IMR-90 (cell line): ENCODE measurements at places on chromosomes 12 and 14. TPM values are rescaled to one million over a fixed set of nuclear protein-coding genes. Genes with fewer than 3 reads are reported as not detected.

Gene ACOT6
- total RNA-seq, result not detected in 2 replicates

Gene TMEM121
- total RNA-seq, result 2.7 and 3.9 TPM in 2 replicates

Gene KRT74
- not detected in 2 replicates for total RNA-seq

Gene RAB15
- total RNA-seq, result 3.3 and 3.4 TPM in 2 replicates

Gene RHOJ
- total RNA-seq, result 7.8 and 9.5 TPM in 2 replicates

Gene RPGRIP1
- not detected in 2 replicates for total RNA-seq

DNA sequence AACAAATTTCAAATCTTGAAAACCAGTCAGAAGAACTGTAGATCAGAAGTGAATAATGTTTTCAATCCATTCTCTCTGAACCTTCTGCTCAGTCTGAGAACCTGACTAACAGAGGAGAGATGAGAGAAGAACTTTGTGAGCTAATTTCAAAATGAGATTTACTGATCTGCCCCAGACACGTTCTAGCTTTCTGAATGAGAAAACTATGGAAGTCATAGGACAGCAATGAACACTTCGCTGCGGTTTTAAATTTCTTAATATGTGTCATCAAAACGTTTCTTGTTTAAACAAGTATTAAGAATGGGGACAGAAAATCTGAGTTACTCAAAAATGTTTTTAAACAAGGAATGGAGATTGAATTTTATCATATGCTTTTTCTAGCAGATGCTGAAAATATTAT is 66.6 kb upstream of the FAR2 start:
- peak; percentile 10 for DNase-seq

- DNase-seq, result no peak
Observed at GRCh38 chr14:26191123-26191522, 406.7 kb downstream of the NOVA1 start.

DNA sequence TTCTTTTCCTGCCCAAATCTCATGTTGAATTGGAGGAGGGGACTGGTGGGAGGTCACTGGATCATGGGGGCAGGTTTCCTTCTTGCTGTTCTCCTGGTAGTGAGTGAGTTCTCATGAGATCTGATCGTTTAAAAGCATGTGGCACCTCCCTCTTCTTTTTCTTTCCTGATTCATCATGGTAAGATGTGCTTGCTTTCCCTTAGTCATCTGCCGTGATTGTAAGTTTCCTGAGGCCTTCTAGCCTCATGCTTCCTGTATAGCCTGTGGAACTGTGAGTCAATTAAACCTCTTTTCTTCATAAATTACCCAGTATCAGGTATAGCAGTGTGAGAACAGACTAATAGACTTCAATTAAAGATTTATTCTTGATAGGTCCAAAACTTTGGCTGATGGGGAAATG is 83.5 kb downstream of the CAND1 start:
- DNase-seq, result peak; percentile 10

DNA sequence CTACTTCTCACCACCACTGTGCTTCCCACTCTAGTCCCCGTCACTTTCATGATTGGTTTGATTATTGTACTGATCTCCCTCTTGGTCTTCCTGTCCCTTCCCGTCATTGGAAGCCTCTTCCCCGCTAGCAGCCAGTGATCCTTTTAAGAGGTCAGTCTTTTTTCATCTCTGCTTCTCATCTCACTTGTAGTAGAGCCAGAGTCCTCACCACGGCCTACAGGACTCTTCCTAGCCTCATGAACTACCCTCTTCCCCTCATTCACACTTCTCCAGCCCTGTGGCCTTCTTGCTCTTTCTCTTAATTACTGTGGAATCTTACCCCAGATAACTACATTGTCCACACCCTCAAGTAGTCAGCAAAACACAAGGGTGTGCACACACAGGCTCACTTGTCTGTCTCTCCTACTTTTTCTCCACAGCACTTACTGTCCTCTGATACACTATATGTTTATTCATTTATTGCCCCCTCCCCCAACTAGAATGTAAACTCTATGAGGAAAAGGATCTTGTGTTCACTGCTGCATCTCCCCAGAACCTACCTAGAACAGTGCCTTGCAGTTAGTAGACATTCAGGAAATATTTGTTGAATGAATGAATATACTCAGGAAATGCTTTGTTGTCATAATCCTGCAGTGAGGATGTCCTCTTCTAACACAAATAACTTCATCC is 66.3 kb downstream of the CKB start:
- peak; percentile 52 for DNase-seq

DNA sequence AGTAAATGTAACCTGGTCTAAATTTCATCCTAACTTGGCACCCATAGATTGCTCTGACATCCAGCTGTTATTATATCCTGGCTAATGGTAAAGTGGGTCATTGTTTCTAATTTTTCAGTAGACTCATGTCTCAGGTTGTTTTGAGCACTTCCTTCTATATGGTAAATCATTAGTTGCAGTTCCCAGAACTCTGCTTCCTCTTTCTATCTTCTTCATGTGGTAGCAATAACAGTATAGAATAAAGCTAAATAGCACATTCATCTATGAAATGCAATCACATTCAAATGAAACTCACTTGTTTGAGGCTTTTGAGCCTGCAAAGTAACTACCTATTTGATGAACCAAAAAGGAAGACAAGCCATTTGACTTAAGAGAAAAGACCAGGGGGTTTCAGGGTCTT is 65.1 kb upstream of the GZMB start:
- no peak for DNase-seq

GRCh38 chr14:101183376-101184103 is 280.0 kb upstream of the RTL1 start:
- DNase-seq, result no peak

DNA sequence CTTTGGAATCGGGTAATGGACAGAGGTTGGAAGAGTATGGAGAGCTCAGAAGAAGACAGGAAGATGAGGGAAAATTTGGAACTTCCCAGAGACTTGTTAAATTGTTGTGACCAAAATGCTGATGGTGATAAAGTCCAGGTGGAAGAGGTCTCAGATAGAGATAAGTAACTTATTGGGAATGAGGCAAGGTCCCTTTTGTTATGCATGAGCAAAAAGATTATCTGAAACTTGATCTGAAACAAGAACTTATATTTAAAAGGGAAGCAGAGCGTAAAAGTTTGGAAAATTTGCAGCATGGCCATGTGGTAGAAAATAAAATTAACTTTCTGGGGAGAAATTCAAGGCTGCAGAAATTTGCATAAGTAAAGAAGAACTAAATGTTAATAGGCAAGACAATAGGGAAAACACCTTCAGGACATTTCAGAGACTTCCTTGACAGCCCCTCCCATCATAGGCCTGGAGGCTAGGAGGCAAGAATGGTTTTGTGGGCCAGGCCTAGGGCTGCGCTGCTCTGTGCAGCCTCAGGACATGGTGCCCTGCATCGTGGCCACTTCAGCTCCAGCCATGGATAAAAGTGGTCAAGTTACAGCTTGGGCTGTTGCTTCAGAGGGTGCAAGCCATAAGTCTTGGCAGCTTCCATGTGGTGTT is 425.7 kb upstream of the PRICKLE1 start:
- DNase-seq, result no peak

GRCh38 chr12:95277139-95277538 is 59.5 kb downstream of the VEZT start:
- peak; percentile 97 for DNase-seq

- no peak for DNase-seq
Observed at GRCh38 chr14:100020629-100021028, 44.6 kb upstream of the EVL start.

- peak; percentile 68 for DNase-seq
Observed at GRCh38 chr12:51639361-51639760, 48.3 kb downstream of the SCN8A start.

GRCh38 chr12:116456330-116457082 is 102.7 kb upstream of the MAP1LC3B2 start:
- no peak for DNase-seq

GRCh38 chr14:33917661-33918060 is 33.2 kb downstream of the EGLN3 start:
- DNase-seq, result no peak
